ENCODE measurements at places on chromosomes 6 and 20.

DNA sequence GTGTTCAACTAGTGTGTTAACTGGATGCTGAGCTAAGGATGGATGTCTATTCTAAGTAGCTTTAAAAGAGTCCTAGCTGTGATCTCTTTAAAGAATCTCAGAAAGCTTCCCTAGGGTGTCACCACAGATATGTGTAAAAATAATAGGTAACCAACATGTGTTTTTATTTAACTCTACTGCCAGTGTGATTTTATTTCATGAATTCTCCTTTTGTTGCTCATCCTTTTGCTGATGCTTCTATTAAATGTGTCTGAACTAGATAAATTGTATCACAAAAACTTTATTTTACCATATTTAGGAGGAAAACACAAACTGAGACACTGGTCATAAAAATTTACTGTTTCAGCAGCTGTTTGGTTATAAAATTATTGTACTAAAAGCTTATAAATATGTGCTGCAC, 809.4 kb upstream of the CITED2 start:
- DNase-seq, result no peak

DNA sequence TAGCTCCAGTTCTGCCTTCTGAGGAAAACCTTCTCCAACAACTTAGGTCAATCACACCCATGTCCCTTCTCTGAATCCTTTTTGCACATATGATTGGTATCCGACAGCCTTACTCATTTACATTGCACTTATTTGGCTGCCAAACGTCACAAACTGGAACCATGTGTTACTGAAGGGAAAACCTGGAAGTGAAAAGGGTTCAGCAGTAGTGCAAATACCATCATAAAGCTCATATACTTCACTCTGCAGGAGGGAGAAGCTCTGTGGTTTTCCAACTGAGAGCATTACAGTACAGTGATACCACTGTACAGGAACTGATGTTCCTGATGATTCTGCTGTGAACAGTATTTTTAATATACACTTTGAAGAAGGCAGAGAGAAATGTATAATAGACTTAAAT, 87.8 kb downstream of the SLC16A10 start:
- DNase-seq, result no peak

DNA sequence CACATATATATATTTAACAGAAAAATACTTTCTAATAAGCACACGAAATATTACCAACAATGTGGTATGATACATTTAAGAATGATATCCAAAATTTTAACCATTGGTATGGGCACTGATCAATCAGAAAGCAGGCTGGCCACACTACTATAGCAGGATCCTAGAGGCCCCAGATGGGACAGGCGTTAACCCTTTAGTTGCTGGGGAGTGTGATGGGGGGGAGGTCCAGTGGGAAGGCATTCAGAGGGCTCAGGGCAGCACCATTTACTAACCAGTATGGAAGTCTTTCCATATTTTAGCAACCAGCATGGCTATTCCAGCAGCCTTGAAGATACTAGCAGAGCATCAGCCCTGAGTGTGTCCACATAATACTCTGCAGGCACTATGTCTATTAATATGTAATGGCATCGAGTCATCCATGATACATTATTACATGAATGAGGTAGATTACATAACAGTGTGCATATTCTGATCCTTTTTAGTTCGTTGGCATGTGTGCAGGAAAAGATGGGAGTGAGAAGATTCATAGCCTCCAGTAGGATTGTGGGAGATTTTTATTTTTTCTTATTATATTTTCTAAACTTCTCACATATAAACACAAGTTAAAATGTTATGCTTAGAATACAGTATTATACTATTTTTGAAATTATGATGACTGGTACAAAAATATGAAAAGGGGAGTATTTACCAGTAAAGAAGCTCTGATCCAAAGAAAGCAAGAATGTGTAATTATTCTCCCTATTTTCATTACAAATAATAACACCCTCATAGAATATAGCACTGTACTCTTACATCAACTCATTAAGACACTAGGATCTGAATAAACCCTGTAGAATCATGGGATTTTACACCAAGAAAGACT, 78.9 kb downstream of the FAM217A start:
- no peak for DNase-seq

DNA sequence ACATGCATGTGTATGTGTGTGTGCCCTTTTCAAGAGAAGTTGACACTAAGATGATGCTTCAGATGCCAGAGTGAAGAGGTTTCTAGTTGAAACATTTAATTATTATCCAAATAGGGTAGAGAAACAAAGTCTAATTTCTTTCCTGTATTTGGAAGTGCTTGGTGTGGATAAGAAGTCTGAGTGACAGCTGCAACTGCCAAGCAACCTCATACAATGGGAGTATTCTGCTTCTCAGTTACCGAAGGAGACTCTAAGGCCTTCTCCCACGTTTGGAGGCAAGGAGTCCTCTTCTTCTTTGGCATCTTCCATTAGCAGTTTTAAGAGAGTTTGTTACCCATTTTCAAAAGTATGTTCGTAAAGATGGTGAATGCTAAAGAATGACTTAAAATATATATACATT, 82.4 kb downstream of the HDGFL1 start:
- no peak for DNase-seq

DNA sequence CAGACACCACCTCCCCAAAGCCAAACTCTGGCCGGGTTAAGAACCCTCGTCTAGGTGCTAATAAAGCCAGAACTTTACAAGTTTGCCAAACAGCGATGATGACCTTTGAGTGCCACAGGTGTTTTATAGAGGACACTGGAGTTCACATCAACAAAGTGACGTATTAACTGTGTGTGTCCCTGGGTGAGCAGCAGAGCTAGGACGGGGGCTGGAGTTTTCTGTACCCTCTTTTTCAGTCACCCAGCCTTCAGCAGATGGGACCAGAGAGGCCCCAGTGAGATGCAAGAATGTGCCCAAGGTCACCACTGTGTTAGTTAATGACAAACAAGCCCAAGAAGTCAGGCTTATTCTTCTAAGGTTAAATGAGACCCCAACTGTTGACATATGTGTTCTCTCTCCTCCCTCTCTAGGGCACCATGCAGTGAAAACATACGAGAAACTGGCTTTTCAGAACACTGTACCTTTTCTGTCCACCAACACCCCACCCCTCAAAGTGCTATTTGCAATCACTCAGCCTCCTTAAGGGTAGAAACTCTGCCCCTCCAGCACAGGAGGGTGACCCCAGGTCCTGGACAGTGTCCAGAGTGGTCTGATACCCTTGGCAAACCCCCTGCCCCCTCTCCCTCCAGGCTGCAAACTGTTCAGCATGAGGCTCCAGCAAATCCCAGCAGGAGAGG, 5.2 kb downstream of the SDC4 start:
- peak; percentile 78 for DNase-seq

DNA sequence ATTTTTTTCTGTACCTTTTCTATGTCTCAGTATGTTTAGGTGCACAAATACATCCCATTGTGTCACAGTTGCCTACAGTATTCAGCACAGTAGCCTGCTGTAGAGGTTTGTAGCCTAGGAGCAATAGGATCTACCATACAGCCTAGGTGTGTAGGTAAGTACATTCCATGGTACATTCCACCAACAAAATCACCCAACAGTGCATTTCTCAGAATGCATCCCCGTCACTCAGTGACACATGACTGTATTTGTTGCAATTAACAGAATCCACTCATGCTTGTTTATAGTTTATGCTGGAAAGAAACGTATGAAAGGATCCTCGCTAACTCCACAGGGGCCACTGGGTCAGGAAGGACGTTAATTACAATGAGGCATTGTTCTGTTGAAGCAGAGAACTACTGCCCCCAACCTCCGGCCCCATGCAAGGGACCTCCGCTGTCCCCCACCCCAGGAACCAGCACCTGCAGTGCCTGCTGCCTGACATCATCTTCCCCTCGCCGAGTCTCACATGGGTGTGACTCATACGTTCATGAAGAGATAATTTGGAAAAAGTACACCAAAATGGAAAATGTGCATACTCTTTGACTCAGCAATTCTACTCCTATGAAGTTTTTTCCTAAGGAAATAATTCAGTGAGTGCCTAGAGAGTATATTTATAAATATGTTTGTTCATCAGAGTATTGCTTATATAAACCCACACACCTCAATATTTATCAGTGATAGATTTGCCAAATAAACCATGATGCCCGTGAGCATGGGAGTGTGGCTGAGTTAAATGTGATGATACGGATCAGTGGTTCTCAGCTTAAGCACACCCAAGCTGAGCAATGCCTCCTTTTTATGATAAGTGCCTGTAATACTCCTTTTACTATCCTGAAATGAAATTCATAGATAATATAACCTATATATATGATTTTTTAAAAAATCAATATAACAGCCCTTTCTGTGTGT, 156.4 kb upstream of the ECI2 start:
- DNase-seq, result peak; percentile 28

DNA sequence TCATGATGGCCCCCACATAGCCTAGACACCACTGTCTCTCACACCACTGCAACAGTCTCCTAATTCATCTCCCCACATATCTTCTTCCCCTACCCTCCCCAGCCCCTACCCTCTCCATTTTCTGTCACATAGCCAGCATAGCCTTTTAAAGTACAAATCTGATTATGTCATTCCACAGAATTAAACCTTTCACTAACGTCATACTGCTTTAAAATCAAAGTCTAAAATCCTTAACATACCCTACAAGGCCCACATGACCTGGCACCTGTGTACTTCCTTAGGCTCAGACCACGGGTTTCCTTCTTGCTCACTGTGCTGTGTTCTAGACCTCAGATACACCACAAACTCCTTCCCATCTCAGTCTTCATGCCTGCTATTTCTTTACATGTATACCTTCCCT, 5.9 kb downstream of the OSTM1 start:
- peak; percentile 35 for DNase-seq

- DNase-seq, result no peak
Measured at GRCh38 chr20:18702736-18703135, 110.8 kb upstream of the SCP2D1 start.

DNA sequence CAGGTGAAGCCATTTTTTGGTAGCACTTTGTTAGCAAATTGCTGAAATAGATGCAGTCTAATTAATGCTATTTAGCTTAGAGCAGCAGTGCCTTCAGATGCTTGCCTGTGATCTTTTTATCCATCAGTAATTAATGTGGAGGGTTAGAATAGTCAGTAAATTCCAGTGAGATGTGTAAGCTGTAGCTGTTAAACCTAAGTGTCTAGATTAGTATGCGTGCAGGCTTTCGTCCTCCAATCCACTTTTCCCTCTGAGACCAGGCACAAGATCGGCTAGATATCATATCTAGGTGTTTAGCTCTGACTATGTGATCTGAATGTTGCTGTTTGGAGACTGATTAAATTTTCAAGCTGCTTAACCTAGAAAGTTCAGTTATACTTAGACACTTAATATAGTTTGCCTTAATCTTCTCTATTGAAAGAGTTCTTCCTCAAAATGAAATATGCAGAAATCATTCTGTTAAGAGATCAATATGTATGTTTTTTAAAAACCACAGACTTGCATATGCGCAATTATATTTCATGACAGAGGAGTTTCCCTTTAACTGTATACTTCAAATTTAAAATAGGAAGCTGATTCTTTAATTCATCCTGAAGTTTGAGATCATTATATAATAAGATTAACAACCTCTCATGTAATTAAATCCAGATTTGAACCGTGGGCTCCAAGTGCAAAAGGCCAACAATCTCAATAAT, 41.2 kb downstream of the XRN2 start:
- DNase-seq, result no peak

GRCh38 chr6:87287251-87287650, 35.1 kb upstream of the SMIM8 start:
- DNase-seq, result no peak

DNA sequence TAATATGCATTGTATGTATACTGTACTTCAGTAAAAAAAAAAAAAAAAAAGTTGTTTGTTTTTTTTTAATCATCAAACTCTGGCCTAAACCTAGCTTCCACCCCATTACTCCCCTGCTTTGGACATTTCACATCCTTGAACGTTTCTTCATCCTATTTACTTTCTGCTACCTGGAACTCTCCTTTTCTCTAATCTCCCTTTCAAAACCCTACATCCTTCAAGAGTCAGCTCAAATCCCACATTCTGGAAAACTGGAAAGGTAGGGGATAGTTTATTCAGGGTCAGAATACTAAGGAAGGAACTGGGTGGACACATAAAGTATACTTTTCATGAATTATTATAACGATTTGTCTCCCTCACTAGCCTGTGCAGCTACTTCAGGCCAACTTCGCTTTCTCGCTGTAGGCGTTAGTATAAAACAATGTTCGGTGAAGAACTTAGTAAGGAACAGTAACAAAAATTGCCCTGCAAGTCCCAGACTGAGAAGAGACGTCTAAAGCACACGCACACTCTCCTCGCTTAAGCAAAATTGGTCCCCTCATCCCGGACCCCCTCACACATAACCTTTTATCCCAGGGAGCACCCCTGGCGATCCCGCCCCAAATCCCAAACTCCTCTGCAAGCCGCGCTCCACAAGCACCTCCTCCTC, 775 bp downstream of the PIGU start:
- no peak for DNase-seq

- DNase-seq, result no peak
Measured at GRCh38 chr6:20061952-20062351, 150.3 kb downstream of the MBOAT1 start.

DNA sequence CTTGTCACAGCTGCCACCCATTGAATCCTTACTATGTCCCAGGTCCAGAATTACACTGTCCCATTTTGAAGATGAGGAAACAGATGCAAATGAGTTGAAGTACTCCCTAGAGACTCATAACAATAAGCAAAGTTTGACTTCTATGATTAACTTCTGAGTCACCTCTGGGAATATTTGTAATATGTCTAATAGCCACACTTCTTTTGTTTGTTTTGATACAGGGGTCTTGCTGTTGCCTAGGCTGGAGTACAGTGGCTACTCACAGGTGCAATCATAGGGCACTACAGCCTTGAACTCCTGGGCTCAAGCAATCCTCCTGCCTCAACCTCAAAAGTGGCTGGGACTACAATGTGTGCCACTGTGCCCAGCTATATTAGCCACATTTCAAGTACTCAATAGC, 11.4 kb upstream of the SOX12 start:
- no peak for DNase-seq

- DNase-seq, result no peak
Measured at GRCh38 chr6:5537967-5538366, 276.7 kb downstream of the FARS2 start.

- DNase-seq, result no peak
Measured at GRCh38 chr20:4524792-4525191, 196.9 kb upstream of the PRND start.

DNA sequence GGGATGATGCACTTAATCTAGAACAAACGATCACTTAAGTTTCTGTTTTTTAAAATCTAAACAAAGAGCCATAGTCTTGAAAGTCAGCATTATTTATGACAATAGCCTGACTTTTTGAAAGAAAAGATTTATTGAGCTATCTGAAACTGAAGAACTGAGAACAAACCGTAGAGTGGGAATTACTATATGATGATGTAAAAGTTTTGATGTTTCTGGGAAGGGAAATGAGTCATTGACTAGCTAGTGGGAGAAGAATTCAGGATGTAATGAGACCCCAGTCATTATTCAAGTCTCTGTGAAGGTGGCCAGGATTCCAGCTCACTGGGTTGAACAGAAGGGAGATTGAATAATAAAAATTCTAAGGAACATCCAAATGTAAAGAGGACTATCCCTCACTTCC, 83.4 kb upstream of the FABP7 start:
- no peak for DNase-seq

Data from stomach (tissue), 19 donors.